ENCODE measurements at places on chromosomes 7 and 10.

DNA sequence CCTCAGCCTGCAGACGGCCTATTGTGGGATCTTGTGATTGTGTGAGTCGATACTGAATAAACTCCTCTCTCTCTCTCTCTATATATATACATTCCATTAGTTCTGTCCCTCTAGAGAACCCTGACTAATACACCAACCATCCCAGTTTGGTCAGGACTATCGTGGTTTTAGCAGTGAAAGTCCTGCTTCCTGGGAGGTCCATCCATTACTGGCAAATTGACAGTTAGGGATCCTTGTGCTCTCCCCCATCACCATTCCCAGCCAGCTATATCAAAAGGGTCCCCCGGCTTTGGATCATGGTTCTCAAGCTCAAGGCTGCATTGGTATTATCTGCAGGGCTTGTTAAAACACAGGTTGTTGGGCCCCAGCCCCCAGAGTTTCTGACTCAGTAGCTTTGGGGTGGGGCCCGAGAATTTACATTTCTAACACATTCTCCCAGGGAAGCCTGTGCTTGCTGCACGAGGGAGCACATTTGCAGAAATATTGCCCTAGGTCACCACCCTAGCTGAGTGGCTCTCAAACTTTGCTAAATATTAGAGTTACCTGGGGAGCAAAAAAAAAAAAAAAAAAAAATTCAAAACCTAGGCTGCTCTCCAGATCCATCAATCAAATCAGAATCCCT is 899.1 kb upstream of the AUTS2 start:
- DNase-seq, result no peak

- no peak for DNase-seq
Observed at GRCh38 chr7:141397236-141398163, 153.7 kb upstream of the AGK start.

GRCh38 chr10:4241724-4242345 is 456.8 kb upstream of the KLF6 start:
- DNase-seq, result no peak

DNA sequence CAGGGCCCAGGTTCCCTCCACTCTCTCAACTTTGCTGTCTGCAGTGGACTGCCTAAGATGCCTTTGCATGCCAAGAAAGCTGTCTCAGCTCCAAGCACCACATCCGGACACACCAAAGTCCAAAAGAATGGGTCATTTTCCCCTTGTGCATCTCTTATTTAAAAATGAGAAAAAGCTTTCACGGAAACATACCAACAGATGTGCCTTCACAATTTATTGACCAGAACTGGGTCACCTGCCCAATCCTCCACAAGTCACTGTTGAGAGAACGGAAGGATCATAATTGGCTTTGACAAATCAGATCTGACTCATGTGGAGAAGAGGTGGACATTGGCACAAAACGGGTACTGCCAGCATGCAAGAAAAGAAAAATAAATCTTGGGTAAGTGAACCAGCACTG is 258.3 kb downstream of the SNX13 start:
- DNase-seq, result no peak

- DNase-seq, result no peak
Observed at GRCh38 chr10:120386896-120387295, 70.1 kb upstream of the PLPP4 start.

DNA sequence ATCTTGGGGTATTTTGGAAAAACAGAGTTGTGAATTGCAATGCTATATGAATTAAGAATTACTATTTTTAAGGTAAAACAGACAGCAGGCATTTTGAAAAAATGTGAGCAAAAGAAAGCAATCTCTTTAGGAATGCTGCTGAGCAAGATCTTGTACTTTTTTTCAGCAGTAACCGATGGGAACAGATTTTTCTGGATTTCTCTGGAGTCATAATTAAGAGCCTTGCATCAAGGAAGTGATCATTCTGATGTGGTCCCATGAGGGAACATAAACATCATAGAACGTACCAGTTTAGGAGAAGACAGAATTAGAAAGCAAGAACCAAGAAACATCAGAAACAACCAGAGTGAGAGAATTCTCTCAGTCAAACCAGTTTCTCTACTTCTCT is 157.0 kb upstream of the AGR3 start:
- DNase-seq, result no peak

- DNase-seq, result no peak
Observed at GRCh38 chr7:131745390-131746248, 189.2 kb upstream of the PODXL start.

DNA sequence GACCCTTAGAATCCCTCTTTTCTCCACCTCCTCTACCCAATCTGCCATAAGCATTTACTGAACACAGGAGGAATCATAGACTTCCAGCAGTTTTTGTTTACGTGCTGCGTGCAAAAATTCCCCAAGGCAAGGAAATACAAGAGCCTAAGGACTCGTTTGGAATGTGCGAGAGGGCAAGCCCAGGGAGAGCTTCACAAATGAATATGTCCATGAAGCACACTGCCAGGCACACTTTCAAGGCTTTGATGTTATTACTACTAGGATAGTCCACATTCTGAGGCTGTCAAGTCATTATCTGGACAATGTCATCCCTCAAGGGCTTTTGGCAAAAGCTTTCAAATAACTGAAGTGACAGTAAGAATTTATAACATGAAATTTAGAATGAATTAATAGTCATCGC is 214.7 kb upstream of the TBX20 start:
- DNase-seq, result no peak

DNA sequence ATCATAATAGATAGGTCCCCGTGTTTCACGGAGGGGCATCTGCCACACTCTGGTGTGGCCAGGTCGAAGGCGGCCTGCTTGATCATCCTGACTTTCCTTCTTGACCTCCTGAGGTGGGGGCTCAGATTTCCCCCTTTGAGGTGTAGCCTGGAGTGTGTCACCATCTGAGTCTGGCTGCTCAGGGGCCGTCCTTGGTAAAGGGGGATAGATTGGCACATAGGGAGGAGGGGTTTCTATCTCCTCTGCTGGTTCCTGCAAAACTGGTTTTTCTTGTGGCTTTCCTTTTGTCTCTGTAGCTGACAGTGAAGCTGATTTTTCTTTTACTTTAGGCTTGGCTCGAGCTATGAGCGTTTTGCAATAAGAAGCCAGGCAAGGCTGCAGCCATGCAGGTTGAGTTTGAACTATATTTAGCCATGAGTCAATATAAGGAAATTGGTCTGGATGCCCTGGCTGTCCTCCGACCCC is 7.1 kb upstream of the ZNF117 start:
- DNase-seq, result no peak

DNA sequence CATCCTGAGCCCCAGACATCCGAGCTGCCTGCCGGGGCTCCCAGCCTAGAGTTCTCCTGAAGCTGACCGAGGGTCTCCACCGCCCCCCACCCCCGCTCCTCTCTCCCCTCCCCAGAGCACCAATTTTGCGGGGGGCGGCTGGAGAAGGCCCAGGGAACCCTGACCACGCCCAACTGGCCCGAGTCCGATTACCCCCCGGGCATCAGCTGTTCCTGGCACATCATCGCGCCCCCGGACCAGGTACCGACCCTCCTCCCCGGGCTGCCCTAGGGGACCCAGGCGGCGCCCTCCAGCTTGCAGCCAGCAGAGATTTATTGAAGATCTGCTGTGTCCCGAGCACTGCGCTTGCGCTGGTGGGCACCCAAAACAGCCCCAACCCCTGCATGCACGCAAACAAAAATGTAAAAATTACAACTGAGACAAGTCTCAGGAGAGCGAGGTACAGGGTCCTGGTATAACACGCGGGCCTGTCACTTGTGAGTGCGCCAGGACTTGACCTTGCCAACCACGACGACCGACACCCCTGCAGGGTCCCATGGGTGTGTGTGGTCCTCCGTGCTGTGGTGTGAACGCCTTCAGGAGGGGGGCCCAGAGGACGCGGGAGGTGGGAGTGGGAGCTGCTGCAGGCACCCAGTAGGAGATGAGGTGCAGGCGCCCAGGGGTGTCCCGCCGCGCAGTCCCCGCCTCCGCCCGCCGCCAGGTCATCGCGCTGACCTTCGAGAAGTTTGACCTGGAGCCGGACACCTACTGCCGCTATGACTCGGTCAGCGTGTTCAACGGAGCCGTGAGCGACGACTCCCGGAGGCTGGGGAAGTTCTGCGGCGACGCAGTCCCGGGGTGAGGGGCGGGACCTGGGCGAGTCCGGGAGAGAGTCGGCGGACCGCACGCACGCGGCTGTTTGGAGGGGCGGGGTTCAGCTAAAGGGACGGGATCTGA is 3.1 kb downstream of the PCOLCE start:
- DNase-seq, result no peak

GRCh38 chr10:54094321-54094720 is 706.7 kb downstream of the PCDH15 start:
- no peak for DNase-seq

GRCh38 chr7:92739091-92739490 is 97.3 kb downstream of the CDK6 start:
- no peak for DNase-seq

DNA sequence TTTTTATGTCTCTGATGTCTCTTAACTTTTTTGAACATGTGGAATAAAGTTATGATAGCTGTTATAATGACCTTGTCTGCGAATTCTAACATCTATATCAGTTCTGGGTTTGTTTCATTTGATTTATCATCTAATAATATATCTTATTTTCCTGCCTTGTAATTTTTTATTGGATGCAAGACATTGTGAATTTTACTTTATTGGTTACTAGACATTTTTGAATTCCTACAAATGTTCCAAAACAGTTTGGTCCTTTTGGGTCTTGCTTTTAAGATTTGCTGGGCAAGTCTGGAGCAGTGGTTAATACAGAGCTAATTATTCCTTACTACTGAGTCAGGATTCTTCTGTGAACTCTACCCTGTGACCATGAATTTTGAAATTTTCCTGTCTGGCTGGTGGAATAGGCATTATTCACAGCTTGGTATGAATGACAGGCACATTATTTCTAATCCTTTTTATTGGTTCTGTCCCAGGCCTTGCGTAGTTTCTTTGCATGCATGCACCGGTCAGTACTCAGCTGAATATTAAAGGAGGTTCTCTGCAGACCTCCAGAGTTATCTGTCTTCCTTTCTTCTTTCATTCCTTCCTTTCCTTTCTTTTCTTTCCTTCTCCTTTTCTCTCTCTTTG is 9.0 kb downstream of the CUTC start:
- DNase-seq, result no peak

DNA sequence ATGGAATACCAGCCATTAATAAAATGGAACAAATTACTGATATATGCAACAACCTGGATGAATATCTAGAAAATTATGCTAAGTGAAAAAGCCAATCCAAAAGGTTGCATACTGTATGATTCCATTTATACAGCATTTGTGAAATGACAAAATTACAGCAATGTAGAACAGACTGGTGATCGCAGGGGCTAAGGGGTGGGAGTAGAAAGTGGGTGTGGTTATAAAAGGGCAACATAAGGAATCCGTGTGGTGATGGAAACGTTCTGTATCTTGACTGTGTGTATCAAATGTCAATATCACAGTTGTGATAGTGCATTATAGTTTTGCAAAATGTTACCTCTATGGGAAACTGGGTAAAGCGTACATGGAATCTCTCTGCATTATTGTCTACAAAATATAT is 15.0 kb downstream of the CEP41 start:
- no peak for DNase-seq

DNA sequence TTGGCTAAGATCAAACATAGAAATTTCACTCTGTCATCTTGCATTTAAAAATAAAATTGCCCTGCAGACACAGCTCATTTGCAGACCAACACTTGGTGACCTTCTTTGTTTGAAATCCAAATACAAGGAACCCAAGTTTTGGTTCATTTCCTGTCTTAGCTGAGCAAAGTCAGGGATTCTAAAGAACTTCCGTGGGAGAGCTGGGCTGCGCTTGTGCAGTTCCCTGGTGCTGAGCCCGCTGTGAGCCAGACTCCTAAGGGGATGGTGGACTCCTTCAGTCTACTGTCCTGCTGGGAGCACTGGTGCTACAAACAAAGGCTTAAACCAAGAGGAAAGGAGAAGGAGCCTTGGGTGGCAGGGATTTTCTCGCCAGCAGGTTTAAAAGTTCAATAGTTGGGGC is 60.0 kb downstream of the MYOF start:
- DNase-seq, result no peak

DNA sequence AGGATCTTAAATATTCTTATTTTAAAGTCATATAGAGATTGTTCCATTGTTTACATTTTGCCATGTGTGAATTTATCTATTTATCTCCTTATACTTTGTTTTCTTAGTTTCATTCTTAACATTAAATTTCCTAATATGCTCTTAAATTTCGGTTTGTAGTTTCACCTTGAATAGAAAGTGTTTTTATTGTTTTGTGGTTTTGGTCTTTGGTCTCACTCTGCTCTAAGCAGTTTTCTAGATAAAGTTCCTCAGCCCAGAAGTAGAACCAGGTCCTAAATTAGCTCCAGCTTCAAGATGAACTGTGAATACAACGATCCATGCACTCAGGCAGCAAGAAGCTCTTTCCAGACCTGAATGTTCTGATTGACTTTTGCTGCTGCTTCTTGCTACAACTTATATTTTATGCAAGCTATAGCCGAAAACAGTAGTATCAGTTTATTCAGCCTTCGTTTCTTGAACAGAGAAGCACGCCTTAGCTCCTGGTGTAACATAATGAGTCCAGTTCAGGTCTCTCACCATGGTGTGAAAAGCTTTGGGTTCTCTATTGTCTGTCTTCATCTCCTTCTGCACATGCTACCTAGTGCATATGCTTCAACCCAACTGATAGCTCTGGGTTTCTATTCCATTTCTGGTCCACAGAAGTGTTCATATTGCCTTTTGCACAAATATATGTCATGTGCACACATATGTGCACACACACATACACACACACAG is 95.3 kb downstream of the SEM1 start:
- no peak for DNase-seq
